ENCODE measurements at places on chromosomes 11 and 22.

- no peak for DNase-seq
Measured at GRCh38 chr11:34495239-34495723, 18.3 kb downstream of the ELF5 start.

- DNase-seq, result peak; percentile 55
Measured at GRCh38 chr11:9231848-9232177, 33.3 kb downstream of the DENND5A start.

DNA sequence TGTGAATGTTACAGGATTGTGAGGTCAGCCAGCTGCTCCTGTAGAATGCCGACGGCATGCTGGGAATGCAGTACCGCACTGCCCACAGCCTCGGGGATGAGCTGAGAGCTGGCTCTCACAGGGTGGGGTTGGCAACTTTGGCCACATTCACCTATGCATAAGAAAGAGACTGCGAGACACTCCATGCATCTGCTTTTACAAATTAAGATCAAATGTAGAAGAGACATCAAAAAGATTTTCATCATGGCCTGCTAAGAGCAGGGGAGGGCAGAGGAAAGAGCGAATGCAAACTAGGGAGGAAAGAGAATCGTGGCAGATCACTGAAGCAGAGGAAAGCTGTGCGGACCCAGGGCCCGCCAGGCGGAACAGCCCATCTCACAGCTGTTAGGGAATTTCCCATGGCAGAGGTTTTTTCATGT is 49.8 kb upstream of the SPATA19 start:
- no peak for DNase-seq

DNA sequence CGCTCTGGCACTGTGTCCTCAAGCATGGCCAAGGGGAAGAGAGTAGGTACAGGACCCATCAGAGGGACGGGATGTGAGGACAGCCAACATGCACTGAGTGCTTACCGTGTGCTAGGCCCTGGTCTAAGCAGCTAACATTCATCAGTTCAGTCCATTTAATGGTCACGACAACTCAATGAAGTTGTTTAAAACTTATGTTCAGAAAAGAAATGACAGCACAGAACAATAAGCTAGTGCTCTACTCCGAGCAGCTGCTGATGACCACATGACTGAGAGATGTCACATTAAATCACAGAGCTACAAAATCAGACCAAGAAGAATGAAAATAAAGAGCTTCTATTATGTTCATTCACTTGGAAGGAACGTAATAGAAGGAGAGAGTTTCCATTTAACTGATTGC is 26.3 kb downstream of the PRDM10 start:
- no peak for DNase-seq

DNA sequence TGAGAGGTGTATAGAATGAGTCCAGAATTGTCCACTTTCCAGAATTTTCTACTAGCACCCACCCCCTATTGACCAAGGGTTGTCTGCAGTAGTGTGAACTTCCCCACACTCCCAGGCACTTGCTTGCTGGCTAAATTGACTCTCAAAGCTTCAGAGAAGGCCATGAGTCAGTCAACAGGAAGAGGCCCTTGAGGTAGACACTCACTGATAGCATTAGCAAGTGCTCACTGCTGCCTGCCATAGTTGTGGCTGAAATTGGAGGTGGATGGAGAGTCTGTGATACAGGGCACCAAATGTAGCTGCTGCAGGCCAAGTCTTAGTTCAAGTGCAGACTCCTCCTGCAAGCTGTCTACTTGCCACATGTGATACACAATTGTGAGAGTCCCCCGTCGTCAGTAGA is 156.8 kb downstream of the SPON1 start:
- DNase-seq, result no peak

GRCh38 chr11:15500643-15501042 is 385.9 kb downstream of the INSC start:
- DNase-seq, result no peak

DNA sequence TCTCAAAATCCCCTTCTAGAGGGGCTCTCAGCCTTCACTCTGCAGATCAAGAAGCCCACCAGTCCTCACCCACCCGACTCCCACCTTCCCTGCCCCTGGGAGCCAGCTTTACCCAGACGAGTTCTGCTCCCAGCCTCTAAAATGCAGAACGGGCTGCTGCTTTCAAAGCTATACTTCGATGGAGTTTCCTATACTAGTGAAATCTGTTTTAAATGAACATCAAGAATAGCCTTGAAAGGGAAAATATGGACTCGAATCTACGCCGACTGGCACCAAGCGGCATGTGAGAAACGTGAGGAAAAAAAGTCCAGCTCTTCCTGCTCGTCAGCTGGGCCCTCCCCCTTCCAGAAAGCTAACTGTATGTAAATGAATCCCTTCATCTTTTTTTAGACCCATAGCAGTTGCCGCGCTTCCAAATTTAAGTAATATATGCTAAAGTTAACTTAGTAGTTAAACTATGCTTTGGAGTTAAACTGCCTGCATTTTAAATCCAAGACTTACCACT is 211.7 kb downstream of the NTM start:
- DNase-seq, result no peak

- no peak for DNase-seq
Measured at GRCh38 chr22:50622723-50623327, 5.1 kb downstream of the ARSA start.

- DNase-seq, result peak; percentile 69
Measured at GRCh38 chr11:131064373-131064991, 148.2 kb upstream of the SNX19 start.

DNA sequence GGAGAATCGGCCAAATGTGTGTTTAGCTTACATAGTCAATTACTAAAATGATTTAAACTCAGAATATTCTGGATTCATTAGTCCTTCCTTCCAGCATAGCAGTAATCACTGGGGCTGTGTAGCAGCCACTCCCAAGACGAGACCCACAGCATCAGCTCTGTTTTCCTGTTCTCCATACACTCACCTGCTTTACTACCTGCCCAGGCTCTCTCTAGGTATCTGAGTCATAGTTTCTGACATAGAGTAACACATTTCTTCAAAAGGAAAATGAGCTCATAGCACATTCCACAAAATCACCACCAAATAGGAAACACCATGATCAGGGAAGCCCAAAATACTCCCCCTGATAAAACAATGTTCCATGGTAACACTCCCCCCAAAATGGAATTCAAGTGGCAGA is 22.9 kb downstream of the MORC2 start:
- no peak for DNase-seq

DNA sequence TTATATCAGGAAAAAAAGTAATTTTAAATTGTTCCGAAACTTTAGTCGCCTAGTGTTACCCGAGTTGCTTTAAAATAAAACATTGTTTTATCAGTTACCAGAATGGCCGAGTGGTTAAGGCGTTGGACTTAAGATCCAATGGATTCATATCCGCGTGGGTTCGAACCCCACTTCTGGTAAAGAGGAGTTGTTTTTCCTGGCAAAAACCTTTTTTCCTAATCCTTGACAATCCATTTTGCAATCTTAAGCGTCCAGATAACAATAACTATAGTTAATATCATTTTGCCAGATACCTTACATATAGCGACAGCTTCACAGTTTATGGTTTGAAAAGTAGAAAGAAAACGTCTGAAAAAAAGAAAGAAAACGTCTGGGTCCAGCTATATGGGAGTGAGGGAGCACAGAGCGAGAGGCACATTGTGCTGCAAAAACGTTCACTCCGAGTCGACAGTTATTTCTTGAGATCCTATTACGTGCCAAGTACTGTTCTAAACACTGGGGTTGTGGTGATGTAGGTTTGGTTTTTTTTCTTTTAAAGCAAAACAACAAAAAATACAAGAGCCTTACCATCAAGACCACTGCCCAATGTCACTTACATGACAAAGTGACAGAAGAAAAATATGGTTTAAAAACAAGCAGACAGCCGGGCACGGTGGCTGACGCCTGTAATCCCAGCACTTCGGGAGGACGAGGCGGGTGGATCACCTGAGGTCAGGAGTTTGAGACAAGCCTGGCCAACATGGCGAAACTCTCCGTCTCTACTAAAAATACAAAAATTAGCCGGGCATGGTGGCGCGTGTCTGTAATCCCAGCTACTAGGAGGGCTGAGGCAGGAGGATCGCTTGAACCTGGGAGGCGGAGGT is 40.6 kb downstream of the OR4D9 start:
- DNase-seq, result peak; percentile 91

- no peak for DNase-seq
Measured at GRCh38 chr11:10515418-10515817, 25.6 kb downstream of the RNF141 start.

GRCh38 chr22:29806196-29806595 is 31.9 kb downstream of the ASCC2 start:
- no peak for DNase-seq

DNA sequence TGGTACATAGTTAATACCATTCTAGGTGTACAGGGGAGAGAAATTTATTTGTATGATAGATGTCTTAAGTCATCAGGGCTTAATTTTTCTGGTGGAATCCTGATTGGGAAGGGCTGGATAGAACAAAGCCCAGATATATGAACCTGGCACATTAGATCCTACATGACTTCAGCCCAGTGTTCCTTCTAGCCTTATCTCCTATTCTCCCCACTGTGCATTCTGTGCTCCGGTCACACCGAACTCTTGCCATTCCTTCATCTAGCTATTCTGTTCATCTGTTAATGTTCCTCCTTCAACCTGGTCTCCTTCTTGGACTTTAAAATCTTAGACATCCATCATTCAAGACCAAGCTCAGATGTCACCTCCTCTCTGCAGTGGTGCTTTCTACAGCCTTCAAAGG is 68.9 kb upstream of the EED start:
- DNase-seq, result no peak

DNA sequence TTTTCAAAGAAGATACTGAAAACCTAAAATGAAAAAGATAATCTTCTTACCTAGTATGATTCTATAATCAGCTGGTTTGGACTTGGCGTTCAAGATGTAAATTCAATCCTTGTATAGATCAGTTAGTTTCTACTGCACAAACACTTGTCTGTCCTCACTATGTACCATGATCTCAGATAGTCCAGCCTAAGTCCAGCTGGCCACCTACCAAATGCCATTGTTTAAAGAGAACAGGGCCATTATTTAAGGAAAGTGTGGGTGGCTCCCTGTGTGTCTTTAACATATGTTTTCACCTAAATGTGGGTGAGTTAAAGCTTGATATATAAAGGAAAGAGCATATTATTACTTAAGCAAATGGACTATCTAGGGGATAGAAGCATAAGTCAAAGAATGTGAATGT is 38.6 kb downstream of the BLID start:
- DNase-seq, result no peak

DNA sequence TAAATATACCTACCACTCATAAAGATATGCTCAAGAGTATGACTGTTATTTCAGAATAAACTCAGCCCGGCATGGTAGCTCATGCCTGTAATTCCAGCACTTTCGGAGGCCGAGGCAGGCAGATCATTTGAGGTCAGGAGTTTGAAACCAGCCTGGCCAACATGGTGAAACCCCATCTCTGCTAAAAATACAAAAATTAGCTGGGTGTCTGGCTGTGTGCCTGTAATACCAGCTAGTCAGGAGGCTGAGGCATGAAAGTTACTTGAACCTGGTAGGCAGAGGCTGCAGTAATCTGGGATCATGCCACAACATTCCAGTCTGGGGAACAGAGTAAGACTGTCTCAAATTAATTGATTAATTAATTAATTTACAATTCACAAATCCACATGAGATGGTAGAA is 208.2 kb upstream of the PDGFD start:
- no peak for DNase-seq

GRCh38 chr11:117145393-117145761 is 1.3 kb downstream of the PAFAH1B2 start:
- DNase-seq, result peak; percentile 56

- no peak for DNase-seq
Measured at GRCh38 chr11:7642747-7643146, 30.6 kb downstream of the CYB5R2 start.

DNA sequence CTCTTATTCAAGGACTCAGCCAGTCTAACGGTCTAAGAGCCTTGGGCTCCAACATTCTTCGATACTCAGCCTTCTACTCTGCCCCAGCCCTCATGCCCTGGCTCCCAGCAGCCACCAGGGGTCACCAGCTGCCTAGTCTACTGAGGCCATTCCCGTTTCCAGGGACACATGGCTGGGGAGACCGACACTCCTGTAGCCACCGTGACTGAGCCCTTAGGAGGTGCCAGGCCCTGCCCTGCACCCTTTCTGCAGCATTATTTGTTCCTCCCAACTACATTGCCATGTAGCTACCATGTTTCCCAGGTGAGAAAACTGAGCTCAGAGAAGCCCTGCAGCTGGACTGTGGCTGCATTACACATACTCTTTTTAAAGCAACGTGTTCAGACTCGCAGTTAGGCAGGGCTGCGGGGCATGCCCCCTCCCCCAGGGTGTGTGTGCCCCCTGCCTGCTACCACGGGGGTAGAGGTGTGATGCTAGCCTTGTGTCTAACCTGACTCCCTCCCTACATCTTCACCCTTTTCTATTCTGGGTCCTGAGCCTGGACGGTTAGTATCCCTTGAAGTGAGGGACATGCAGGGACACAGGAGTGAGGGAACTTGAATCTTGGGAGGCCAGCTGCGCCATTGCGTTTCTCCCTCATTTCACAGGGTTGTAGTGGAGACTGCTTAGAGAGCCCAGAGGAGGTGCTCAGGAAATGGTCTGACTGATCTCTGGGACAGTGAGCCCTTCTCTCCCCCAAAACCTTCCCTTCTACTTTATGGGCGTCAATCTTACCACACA is 17.5 kb downstream of the ATG16L2 start:
- peak; percentile 78 for DNase-seq

DNA sequence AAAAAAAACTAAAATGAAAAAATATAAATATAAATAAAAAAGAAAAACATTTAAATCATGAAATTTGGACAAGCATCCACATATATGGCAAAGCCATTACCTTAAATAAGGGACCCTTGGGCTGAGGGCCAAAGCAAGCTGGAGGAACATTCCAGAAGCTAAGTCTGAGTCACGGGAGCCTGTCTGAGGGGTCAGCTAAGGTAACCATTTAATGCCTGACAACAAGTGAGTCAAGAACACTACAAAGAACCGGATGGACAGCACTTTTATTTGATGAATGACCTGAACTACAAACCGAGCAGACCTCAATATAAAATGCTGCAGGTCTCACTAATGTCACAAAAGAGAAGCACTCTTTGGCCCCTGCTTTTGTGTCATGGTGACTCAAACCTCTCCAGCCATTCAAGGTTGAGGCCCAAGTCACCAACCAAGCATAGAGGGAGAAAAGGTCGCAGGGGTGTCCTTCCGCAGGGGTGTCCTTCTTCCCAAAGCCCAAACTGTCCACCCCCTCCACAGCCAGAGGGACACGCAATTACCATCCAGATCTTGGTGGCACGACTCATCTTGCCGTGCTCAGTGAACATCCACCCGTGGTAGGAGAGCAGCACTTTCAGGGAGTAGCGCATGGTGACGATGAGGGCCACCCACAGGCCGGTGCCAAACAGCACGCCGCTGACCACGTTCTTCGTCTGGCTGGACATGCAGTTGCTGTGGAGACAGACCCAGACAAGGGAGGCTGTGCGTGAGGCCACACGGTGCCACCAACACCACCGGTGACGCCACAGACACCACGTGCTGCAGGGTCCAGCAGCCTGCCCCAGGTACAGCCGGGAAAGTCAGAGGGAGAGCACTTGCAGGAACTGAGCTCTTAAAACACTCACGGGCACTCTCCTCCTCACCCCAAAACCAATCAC is 34.5 kb downstream of the CPT1A start:
- peak; percentile 83 for DNase-seq

GRCh38 chr11:10302359-10302743 is 2.5 kb upstream of the ADM start:
- no peak for DNase-seq

GRCh38 chr11:74437441-74438042 is 29.8 kb downstream of the KCNE3 start:
- no peak for DNase-seq

GRCh38 chr11:67211656-67212436 is 54.4 kb upstream of the GRK2 start:
- DNase-seq, result no peak

Data from fibroblast of mammary gland (primary cell).